ENCODE measurements at places on chromosomes 12 and 14.

DNA sequence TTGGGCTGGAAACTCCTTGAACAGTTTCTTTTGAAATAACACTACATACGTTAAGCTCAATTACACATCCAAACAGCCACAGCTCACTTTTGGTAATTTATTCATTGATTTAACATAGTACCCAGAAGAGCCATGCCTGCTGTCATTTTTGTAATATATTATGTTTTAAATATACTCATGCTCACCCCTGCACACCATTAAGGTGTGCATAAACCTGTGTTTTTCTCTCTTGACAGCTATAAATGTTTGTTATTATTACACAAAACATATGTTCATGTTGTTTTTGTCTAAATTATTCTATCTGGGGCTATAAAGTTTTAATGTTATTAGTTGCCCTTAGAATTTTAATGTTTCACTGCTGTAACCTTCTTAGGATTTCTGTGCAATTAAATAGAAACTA lies 296.1 kb downstream of the AKAP6 start:
- DNase-seq = no peak

DNA sequence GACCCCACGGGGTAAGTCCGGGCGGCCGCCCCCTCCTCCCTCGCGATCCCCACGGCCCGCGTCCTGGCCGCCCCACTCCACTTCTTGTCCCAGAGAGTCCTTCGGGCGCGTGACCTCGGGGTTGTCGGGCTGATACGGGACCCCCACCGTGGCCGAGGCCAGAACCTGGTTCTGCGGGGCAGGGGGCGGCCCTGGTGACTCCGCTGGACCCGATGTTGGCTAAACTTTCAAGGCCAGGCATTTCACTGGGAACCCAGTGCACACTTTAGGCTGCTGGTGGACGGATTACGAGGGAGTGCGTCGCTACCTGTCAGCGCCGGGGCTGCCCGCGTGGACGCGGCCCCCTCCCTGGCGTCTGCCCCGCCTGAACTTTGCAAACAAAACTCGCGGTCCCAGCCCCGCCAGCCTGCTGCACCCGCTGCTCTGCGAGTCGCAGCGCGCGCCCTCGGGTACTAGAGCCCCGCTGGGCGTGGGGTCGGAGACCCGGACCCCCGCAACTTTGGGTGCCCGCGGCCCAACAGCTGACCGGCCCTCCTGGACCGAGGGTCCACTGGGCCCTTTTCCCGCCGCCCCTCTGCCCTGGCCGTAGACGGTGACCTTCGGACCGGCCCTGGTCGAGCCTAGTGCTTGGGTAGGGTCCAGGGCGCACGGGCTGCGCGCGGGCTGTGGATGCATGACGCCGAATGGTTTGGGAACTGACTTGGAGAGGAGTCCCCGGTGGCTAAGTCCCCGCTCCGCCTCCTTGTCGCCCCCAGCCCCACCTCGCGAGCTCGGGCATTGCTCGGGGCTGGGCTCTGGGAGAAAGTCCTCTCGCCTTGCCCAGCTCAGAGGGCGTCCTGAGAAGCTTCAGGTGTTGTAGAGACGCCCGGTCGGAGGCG lies 624 bp downstream of the RIN3 start:
- DNase-seq = no peak

- DNase-seq = no peak
Observed at GRCh38 chr12:93107514-93108312, 178.6 kb upstream of the EEA1 start.

GRCh38 chr14:70782361-70782760 lies 27.0 kb downstream of the MAP3K9 start:
- no peak for DNase-seq

- DNase-seq = peak; percentile 51
Observed at GRCh38 chr14:60926002-60926401, 54.9 kb downstream of the TRMT5 start.

- no peak for DNase-seq
Observed at GRCh38 chr14:20539906-20540305, 20.9 kb downstream of the RNASE9 start.

DNA sequence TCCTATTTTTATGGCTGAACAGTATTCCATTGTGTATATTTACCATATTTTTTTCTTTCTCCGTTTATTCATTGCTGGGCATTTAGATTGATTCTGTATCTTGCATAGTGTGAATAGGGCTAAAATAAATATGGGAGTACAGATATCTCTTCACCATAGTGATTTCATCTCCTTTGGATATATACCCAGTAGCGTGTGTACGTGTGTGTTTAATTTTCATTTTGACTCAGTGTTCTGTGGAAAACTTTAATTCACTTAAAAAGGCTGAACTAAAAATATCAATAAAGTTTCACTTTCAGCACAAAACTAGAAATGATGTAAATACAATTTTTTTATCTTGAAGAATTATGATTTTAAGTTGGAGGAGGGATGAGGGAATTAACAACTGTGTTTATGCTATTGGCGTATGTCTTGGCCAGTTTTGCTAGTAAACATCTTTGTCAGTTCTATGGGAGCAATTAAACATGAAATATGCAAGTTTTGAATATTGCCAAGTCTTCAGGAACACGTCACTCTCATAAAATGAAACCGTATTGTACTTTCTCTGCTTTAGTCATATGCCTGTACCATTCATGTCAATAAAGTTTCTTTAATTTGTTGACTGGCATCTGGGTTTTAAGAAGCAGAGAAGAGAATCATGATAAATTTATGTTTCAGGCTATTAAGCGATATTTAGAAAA lies 99.8 kb downstream of the PTGER2 start:
- no peak for DNase-seq

GRCh38 chr12:46557539-46558373 lies 185.2 kb upstream of the SLC38A2 start:
- no peak for DNase-seq

DNA sequence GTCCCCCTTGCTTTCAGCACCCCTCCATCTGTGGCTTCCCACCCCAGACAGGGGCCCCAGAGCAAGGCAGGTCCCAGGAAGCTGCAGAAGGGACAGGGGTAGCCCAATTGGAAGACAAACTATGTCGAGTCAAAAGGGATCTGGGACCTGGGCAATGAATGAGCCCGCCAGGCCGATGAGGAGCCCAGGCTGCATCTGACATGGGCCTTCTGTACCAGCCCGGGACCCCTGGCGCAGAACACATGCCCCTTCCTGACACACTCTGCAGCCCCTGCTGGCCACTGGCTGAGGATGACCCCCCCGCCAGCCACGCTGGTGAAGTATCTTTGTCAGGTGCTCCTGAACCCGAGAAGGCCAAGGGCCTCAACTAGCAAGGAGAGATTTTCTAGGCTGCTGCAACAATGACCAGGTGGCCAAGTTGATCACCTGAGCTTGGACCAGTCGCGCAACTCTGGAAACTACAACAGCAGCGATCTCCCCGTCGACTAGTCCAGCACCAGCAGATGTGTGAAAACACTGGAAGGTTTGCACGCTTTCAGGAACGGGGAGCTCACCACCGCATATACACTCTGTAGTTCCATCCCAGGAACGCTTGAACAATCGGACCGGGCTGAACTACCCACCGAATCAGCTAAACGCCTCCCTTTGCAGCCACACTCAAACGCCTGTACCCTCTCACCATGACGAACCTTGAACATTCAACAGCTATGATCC lies 119.0 kb downstream of the NCOR2 start:
- no peak for DNase-seq

DNA sequence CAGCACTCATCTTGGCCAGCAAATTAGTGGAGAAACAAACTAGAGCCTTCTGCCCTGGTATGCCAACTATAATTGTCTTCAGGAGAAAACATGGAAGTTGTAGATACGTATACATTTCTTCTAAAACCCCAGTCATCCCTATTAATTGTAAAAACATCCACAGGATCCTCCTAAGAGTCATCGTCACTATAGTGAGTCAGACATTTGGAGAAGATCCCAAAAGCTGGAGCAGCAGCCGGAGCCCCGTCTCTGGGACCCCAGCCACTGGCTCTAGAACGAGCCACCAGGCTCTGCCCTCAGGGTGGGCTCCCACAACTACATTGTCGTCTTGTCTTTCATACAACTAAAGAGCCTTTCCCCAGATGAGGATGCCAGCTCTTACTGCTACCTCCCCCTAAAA lies 15.5 kb downstream of the PRKAB1 start:
- DNase-seq = no peak

- DNase-seq = no peak
Observed at GRCh38 chr14:82362452-82362851, 828.8 kb upstream of the SEL1L start.

- no peak for DNase-seq
Observed at GRCh38 chr14:69539631-69540410, 34.9 kb downstream of the CCDC177 start.

- DNase-seq = no peak
Observed at GRCh38 chr14:105058521-105059034, 6.7 kb downstream of the GPR132 start.

- peak; percentile 57 for DNase-seq
Observed at GRCh38 chr12:106914796-106915634, 40.7 kb upstream of the TMEM263 start.

DNA sequence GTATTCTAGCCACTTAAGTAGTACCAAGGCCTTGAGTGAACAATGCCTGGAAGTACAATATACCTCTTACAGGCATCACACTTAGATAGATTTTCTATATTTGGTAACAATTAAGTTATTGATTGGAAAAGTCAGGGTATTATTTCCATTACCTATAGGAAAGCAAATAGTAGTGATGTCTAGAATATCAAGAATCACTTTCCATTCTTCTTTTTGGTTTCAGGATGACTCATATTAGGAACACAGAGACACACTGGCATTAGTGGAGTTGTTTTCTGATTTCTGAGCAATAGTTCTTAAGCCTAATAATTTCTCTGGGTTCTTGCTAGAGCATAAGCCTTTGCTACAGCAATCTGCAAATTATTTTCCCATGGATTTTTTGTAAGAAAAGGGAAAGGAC lies 1640.0 kb upstream of the SEL1L start:
- DNase-seq = no peak

- no peak for DNase-seq
Observed at GRCh38 chr12:76855271-76855670, 23.5 kb downstream of the CSRP2 start.

GRCh38 chr12:113062502-113063395 lies 6.2 kb downstream of the DTX1 start:
- no peak for DNase-seq

- no peak for DNase-seq
Observed at GRCh38 chr12:108967869-108968540, 52.9 kb downstream of the SVOP start.

GRCh38 chr12:111596985-111597830 lies 1.9 kb downstream of the ATXN2 start:
- DNase-seq = no peak

GRCh38 chr14:41642367-41642766 lies 35.7 kb downstream of the LRFN5 start:
- DNase-seq = no peak

DNA sequence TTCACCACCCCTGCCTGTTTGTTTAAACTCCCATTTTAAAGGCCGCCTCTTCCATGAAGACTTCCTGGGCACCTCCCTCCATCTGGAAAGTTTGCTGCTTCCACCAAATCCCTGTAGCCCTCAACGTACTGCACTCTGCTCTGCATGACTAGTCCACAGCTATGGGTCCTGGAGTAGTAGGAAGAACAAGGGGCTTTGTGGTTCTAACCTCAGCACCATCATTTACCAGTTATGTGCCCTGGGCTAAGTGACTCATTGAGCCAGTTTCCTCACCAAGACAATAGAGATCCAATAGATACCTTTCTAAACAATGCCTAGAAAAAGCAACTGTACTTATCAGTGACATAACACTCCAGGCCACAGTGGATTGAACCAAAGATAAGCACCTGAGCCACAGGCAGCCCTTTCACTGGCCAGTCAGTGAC lies 8.5 kb upstream of the LTBP2 start:
- no peak for DNase-seq

- DNase-seq = no peak
Observed at GRCh38 chr14:77364146-77364545, 12.7 kb downstream of the TMED8 start.

- DNase-seq = no peak
Observed at GRCh38 chr12:28855761-28856310, 293.2 kb upstream of the FAR2 start.

Data from GM12864 (cell line).